ENCODE measurements at places on chromosomes 1 and 21.

DNA sequence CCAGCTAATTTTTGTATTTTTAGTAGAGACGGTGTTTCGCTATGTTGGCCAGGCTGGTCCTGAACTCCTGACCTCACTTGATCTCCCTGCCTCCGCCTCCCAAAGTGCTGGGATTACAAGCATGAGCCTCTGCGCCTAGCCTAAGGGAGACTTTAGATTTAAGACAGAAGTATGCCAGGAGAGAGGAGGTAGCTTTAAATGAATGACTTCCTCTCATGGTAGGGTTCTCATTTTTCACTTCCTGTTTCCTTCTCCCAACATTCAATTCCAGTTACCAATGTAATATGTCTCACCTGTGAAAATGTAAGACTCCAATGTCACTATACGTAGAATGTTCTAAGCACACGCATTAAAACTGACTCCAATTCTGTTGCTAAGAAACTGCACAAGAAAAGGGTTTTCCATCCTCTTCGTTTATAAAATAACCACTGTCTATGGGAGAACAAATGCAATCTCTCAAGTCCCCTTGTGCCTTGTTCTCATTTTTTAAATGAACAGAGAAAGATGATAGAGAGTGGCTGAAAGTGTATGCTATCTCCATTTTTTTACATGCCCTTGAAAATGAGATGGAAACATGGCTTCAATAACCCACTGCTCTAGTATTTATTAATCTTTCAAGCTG, 140.0 kb downstream of the SLC45A1 start:
- no peak for DNase-seq

DNA sequence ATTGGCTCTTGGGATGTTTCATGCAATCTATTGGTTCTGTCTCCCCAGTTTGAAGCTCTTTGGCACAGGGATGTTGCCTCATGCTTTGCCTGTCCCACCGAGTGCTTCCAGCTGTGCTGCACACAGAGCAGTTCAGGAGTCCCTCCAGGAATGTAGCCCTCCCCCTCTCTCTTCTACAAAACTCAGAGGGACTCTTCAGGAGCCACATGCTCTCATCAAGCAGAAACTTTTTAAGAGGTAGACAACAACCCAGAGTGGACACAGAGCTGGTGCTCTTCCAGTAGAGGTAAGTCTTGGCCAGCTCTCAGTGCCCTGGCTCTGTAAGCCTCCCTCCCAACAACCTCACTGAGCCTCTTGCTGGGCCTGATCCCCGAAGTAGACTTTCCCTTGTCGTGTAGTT, 11.6 kb upstream of the ZNF697 start:
- no peak for DNase-seq

GRCh38 chr1:209397371-209397770, 186.1 kb upstream of the CAMK1G start:
- DNase-seq, result no peak

DNA sequence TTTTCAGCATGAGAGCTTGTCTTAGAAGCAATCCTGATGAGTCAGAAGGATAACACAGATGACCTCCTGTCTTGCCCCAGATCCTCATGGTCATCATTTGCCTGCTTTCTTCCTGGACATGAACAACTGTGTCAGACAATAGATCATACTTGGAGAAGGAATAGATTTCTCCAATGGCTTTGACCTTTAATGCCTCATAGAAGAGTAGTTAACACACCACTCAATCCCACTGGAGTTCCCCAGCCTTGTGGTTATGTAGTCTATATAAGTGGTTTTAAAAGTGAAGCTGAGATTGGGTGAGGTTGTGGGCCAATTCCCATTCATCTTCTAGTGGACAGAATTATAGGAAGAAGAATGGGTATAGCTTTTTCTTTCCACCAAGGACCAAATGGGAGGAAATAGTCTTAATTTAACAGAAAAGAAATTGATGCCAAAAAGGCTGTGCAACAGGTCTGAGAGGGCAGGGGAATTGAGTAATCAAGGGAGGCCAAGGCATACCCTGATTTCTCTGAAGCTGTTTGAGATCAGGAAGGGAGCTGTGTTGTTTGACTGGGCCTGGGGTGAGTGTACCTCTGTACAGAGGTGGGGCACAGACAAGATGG, 14.4 kb downstream of the PRCC start:
- DNase-seq, result no peak

DNA sequence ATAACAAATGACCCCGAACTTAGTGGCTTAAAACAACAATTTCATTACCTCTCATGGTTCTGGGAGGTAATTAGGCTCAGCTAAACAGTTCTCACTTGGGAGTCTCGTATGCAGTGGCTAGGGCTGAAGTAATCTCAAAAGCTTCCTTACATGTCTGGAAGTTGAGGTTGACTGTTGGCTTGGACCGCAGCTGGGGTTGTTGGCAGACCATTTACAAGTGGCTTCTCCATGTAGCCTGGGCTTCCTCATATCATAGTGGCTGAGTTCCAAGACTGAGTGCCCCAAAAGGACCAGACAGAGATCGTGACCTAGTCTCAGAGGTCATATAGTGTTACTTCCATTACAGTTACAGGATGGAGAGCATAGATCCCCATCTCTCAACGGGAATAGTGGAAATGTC, 2.4 kb upstream of the POGZ start:
- DNase-seq, result no peak

- DNase-seq, result no peak
Observed at GRCh38 chr1:119954476-119955422, 58.4 kb upstream of the ADAM30 start.

GRCh38 chr1:15272782-15273127, 25.7 kb downstream of the FHAD1 start:
- no peak for DNase-seq

GRCh38 chr1:169250795-169251194, 116.8 kb downstream of the NME7 start:
- DNase-seq, result no peak

GRCh38 chr1:223489439-223489838, 96.2 kb downstream of the CCDC185 start:
- DNase-seq, result no peak

- no peak for DNase-seq
Observed at GRCh38 chr1:205250699-205251098, 23.0 kb downstream of the TMCC2 start.

- DNase-seq, result peak; percentile 19
Observed at GRCh38 chr1:68495968-68496679, 758 bp downstream of the DEPDC1 start.

GRCh38 chr1:17190010-17190995, 14.6 kb upstream of the PADI1 start:
- DNase-seq, result no peak

GRCh38 chr21:24045373-24045772, 1561.9 kb downstream of the MRPL39 start:
- DNase-seq, result no peak

GRCh38 chr1:172638885-172639831, 19.7 kb upstream of the FASLG start:
- DNase-seq, result peak; percentile 49

DNA sequence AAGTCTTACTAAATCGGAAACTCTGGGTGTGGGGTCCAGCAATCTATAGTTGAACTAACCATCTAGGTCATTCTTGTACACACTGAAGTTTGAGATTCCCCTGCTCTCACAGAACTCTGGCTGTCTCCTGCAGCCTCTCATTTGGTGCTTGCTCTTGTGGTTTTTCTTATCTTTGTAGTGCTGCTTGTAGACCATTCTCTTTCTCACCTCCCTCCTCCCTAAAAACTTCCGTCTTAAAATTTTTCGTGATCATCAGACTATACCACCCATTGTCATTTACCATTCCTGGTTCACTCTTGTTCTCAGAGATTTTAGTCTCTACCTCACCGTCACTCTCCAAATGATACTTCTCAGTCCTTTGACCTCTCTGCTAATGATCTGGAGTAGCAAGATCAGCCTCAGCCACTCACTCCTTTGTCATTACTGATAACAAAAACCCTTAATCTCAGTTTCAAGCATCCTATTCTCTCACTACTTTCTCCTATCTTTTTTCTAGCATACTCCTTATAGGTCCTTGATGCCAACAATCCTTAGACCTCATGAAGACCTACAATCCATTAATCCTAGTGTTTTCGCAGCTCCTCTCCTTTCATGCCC, 13.0 kb upstream of the EPHX4 start:
- no peak for DNase-seq

DNA sequence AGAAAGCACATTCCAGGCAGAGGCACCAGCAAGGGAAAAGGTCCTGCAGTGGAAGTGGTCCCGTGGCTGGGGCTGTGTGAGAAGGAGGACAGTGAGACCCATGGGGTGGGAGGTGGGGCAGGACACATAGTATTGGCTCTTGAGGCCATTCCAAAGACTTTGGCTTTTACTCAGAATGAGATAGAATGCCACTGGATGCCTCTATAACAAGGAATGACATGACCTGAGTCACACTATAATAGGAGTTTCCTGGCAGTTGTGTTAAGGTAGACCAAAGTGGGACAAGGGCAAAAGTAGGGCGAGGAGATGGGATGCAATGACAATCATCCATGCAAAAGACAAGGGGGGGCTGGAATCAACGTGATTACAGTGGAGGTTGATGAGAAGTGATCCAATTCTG, 24.7 kb upstream of the LAMC2 start:
- no peak for DNase-seq

- peak; percentile 31 for DNase-seq
Observed at GRCh38 chr1:243325305-243325890, 69.6 kb downstream of the SDCCAG8 start.

DNA sequence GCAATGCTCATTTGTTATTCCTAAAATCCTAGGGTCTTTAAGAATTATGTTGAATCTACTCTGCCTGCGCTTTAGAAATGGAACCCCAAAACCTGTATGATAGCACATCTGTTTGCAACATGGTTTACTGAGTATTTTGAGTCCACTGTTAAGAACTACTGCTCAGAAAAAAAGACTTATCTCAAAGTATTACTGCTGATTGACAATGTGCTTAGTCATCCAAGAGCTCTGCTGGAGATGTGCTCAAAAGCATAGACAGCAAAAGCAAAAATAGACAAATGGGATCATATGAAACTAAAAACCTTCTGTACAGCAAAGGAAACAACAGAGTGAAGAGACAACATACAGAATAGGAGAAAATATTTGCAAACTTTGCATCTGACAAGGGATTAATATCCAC, 107.0 kb downstream of the CTH start:
- DNase-seq, result no peak

DNA sequence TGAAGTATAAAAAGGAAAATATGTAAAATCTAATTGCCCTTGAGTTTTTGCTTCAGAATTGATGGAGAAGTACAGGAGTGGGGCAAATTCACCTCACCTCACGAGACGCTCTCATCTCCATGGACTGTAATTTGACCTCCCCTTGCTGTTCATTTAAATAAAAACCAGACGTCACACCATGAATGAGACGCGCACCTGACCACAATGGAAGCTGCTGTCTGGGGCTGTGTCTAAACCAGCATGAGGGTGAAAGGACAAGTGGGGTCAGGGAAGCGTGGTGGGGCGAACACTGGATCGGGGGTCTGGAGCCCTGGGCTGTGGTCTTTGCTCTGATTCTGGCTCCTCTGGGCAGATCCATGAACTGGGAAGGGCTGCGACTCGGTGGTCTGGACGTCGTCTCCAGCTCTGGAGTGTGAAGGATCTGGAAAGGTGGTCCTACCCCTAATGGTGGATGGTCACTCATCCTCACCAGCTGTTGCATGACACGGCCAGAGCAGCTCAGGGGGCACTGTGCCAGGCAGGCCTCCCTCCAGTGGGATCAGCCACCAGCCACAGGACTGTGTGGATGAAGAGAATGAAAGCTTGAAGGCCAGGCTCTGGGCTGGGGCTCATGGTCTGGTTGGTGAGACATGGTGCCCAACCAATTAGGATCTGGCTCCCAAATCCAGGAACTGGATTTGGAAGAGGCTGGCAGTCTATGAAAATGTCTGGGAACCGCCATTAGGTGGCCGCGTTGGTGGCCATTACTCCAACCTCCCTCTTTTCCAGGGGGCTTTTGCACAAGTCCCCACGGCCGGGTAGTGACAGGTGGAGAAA, 728.6 kb downstream of the PTPRU start:
- no peak for DNase-seq

- no peak for DNase-seq
Observed at GRCh38 chr21:25871566-25871965, 136.8 kb downstream of the GABPA start.

DNA sequence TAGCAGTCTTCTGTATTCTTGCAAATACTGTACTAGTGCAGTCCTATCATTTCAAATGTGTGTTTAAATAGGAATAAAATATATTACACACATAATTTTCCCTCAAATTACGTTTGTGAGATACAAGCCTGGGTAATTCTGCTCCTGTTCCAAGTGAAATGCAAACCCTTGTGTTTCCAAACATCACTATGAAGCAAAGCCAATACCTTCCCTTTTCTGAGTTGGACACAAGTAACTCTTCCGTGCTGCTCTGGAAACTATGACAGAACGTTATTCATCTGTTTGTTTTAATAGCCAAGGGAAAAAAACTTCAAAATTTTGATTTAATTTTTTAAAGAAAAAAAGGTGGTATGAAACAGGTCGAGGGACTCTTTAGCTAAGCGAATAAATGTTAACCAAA, 73.7 kb upstream of the UBE2U start:
- DNase-seq, result no peak

- DNase-seq, result no peak
Observed at GRCh38 chr1:155128755-155129473, 1.2 kb downstream of the EFNA1 start.

DNA sequence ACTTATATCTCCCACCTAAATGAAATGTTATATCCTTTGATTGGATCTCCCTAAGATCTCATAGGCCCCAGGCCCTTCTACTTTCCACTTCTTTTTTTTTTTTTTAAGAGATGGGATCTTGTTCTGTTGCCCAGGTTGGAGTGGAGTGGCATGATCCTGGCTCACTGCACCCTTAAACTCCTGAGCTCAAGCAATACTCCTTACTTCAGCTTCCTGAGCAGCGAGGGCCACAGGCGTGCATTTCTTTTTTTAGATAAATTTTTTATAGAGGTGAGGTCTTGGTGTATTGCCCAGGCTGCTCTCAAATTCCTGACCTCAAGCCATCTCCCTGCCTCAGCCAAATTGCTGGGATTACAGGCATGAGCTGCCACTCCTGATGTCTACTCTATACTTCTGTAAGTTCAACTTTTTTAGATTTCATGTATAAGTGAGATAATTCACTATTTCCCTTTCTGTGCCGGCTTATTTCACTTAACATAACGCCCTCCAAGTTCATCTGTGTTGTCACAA, 987.5 kb upstream of the NCAM2 start:
- no peak for DNase-seq

DNA sequence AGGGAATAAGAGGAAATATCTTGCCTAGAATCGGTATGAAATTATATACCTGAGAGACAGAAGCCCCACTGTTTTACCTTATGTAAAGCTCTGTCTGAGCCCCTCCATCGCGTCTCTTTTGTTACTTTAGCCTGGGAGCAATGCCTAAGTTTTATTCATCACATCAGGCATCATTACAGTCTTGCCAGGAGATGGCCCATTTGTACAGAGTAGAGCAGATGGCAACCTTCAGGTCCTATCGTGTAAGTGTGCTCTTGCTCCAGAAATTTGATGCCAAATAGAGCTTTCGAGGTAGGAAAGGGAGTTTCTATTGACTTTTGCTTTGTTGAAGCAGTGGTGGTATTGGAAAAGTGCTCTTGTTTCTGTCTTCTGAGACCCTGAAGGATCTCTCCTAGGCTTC, 24.9 kb downstream of the CFAP126 start:
- DNase-seq, result no peak

GRCh38 chr21:15848634-15849560, 119.1 kb downstream of the USP25 start:
- no peak for DNase-seq

- DNase-seq, result peak; percentile 33
Observed at GRCh38 chr1:231584117-231584516, 42.5 kb upstream of the DISC1 start.

GRCh38 chr1:229717786-229718576, 91.9 kb downstream of the URB2 start:
- DNase-seq, result no peak

GRCh38 chr1:204507317-204508105, 8.7 kb upstream of the MDM4 start:
- DNase-seq, result no peak
